ENCODE measurements at places on chromosomes 4 and X.

- DNase-seq, result no peak
Observed at GRCh38 chr4:103451341-103451740, 253.2 kb upstream of the CENPE start.

- DNase-seq, result no peak
Observed at GRCh38 chr4:140829825-140830224, 73.6 kb upstream of the TBC1D9 start.

- no peak for DNase-seq
Observed at GRCh38 chr4:3742610-3743009, 23.6 kb upstream of the ADRA2C start.

GRCh38 chr4:153683763-153684181 lies 308 bp upstream of the TLR2 start:
- DNase-seq, result no peak

- no peak for DNase-seq
Observed at GRCh38 chr4:87962398-87963146, 12.9 kb upstream of the SPP1 start.

- DNase-seq, result no peak
Observed at GRCh38 chrX:9293051-9293496, 171.8 kb upstream of the TBL1X start.

GRCh38 chr4:99654361-99654761 lies 3.3 kb downstream of the C4orf54 start:
- no peak for DNase-seq

DNA sequence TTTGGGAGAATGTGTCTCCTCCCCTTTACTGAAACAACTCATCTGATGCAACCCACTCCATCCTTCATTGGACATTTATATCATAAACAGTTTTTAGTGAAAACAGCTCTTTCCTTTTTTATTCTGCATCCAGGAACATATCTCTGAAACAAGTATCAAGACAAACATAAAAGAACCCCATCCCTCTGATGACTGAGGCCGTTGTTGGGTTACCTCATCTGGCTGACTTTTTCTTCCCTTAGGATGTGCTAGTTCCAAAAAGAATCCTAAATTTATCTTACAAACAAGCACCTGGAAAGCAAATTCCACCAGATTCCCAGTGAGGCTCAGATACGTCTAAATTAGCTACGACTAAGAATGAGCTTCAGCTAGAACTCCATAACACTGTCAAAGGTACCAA lies 483.7 kb upstream of the INTU start:
- DNase-seq, result no peak

- no peak for DNase-seq
Observed at GRCh38 chrX:115895678-115896329, 274.7 kb upstream of the AGTR2 start.

DNA sequence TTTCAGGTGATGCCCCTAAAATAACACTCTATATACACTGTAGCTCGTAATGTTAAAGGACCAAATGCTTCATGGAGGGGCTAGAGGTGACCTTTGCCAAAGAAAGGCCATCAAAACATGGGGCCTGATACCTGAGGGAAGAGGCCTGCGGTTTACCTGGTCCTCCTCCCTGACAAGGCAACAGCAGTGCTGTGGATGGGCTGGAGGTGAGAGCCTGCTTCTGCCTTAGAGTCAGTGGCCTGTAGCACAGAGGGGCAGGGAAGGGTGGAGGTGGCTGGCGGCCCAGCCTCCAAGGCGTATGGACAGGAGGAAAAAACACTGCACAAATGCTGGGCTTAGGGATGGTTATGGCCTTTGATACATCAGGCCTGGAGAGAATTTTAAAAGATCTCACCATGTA lies 137.8 kb upstream of the USP38 start:
- no peak for DNase-seq

DNA sequence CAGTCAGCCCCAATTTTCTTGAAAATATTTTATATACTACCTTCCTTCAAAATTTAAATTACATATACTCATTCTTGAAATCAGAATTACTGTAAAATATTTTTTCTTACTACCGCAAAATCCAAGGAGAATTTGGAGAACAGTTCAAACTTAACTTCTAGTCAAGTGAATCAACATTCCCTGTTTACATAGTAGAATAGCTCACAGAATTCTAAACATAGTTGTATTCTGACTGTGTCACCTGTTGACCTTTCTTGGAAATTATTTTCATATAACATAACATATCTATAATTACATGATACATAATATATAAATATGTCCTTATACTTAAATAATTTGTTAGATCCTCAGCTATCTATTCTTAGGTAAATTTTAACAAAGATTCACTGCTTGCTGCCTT lies 31.0 kb upstream of the FGF5 start:
- no peak for DNase-seq

All from stimulated activated CD4-positive, alpha-beta T cell treated with anti-CD3 and anti-CD28 coated beads, Interleukin-4, amount 100 ng/mL, for 1 hour (primary cell).